Amniotic stem cell (primary cell): ENCODE measurements at places on chromosomes 12 and 14.

DNA sequence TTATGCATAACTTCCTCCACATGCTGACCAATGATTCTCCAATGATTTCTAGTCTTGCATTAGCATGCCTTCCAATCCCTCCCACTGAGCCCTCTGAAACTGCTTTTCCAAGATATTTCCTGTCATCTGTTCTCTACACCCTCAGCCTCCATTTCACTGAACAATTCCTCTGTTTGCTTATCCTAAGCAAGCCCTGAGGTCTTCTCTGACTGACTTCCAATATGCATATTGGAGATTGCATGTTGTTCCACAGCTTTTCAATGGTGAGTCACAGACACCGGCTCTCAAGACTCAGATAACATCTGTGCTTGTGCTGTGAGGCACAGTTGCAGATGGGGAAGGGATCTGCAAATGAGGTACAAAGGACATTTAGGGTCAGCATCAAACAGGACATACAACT lies 141.0 kb downstream of the SLC16A7 start:
- peak; percentile 74 for DNase-seq

- DNase-seq: no peak
Measured at GRCh38 chr12:111197376-111197944, 171.4 kb downstream of the PHETA1 start.

DNA sequence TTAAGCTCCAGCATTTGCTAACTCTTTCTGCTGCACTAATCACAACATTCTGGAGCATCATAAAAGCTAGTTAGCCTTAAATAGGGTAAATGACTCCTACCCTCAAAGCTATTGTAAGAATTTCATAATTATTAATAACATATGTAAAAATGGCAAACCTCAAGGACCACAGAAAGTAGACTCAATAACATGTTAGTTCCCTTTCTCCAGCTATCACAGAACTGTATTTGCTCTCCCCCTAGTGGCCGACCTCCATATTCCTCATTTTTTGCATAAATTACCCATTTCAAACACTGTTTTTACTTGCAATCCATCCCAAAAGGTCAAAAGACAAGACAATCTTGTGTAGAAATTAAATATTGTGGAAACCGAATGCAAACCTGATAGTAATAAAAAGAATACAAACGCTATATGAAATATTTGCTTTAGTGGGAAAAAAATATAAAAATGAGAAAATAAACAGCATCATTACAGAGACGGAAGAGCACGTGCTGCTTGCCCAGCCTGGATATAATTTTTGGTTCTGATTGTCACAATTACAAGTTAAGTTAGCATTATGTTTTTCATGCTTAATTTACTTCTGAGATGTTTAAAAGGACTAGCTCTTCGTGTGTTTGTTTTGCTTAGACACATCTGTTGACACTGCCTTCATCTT lies 97.9 kb downstream of the RERGL start:
- peak; percentile 39 for DNase-seq

DNA sequence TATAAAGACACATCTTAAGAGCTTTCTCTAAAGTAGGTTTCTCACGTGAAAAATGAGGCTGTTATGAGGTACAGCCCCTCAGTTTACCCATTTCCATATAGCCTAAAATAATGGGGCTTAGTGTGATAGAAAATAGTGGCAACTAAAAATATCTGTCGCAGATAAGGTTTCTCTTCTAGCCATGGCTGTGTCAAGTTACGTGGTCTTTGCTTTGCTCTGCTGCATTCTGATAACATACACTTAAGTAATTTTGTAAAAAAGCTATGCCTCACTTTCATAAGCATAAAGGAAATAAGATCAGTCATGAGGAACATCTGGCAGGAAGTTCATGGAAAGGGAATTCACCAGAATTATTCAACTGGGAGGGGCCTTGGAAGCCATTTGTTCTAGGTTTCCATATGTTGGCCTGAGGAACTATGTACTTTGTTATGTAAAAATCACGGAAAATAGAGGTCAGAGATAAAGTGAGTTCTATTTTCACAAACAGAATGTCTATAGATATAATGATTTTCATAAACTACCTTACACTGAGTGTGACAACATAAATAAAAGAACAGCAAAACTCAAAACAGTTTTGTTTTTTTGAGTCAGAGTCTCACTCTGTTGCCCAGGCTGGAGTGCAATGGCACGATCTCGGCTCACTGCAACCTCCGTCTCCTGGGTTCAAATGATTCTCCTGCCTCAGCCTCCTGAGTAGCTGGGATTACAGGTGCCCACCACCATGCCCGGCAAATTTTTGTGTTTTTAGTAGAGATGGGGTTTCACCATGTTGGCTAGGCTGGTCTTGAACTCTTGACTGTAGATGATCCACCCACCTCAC lies 195.6 kb upstream of the KRR1 start:
- DNase-seq: peak; percentile 34

- no peak for DNase-seq
Measured at GRCh38 chr12:43501703-43502102, 50.3 kb downstream of the ADAMTS20 start.

- no peak for DNase-seq
Measured at GRCh38 chr12:52870361-52871290, 21.8 kb upstream of the KRT78 start.

- peak; percentile 32 for DNase-seq
Measured at GRCh38 chr12:8687846-8688601, 9.8 kb upstream of the RIMKLB start.

DNA sequence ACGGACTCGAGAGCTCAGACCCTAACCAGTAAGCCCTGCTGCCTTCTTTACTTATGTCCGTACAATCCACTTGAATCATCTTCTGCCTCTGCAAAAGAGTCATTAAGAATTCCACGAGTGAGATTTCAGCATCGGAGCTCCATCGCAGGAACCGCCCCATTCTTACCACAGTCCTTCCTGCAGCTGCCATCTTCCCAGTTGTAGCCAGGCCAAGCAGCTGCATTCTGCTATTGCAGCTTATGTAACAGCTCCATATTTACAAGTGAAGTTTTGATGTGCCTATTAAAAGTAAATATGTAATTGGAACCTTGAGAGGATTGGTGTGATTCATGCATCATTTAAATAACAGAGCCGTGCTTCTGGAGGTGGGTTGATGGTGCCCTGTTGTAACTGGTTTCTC lies 157.4 kb downstream of the KICS2 start:
- no peak for DNase-seq

GRCh38 chr12:67459578-67459977 lies 189.0 kb upstream of the DYRK2 start:
- DNase-seq: no peak

GRCh38 chr12:67088401-67089118 lies 180.6 kb upstream of the CAND1 start:
- no peak for DNase-seq

DNA sequence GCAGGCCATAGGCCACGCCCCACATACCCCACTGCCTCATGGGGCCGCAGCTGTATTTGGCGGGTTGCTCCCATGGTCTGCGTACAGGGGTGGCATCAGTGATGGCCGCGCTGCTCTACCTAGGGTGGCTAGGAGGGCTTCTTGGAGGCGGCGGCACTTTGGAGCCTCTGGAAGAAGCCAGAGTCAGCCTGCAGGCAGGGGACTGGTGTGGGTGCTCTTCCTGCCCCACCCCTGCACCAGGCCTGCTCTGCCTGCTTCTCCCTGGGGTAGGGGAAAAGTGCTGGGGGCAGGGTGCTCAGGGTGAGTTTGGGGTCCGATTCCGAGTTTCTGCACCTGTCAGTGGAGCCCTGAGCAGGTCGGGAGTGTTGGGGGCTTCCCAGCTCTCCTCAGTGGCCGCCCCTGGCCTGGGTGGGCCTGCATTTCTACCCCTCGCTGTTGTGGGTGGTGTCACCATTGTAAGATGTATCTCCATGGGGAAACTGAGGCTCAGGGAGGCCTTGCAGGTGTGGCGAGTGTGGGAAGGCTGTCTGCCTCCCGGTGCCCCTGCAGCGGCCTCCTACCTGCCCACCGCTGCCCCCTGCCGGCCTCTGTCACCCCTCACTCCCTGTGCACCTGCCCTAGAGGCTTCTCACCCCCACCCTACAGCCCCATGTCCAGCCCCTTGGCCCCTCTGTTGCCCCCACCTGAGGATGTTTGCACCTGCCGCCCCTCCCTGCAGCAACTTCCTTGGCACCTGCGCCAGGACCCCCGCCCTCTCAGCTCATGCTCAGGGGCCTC lies 5.5 kb downstream of the CEP170B start:
- DNase-seq: no peak

- DNase-seq: no peak
Measured at GRCh38 chr12:79678306-79678705, 12.5 kb downstream of the PAWR start.

- no peak for DNase-seq
Measured at GRCh38 chr12:114680604-114681069, 3.3 kb downstream of the TBX3 start.

- no peak for DNase-seq
Measured at GRCh38 chr14:47223656-47224055, 451.7 kb downstream of the MDGA2 start.

DNA sequence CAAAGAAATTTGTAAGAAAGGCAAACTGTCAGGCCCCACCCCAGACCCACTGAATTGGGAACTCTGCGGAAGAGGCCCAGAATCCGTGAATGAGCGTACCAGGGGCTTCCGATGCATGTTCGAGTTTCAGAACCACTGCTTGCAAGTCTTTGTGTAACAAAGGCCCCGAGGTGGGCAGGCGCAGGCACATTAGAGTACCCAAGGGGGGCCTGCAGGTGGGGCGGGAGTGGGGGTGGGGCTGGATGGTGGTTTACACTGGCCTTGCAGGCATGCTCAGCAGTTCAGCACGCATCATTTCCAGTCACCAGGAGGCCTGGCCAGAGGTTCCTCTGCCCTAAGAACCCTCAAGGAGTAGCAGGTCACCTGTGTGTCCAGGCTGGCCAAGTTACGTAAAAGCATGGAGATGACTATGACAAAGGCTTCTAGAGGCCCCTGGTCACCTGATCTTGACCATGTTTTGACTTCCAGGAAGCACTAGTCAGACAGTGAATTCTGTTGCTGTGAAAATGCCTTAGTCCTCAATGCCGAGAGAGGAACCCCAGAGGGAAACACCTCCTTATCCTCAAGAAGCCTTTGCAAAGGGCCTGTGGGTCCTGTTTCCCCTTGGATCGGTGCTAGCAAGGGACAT lies 33.2 kb upstream of the IRF2BPL start:
- DNase-seq: no peak

- no peak for DNase-seq
Measured at GRCh38 chr14:100610511-100611217, 23.4 kb upstream of the BEGAIN start.

DNA sequence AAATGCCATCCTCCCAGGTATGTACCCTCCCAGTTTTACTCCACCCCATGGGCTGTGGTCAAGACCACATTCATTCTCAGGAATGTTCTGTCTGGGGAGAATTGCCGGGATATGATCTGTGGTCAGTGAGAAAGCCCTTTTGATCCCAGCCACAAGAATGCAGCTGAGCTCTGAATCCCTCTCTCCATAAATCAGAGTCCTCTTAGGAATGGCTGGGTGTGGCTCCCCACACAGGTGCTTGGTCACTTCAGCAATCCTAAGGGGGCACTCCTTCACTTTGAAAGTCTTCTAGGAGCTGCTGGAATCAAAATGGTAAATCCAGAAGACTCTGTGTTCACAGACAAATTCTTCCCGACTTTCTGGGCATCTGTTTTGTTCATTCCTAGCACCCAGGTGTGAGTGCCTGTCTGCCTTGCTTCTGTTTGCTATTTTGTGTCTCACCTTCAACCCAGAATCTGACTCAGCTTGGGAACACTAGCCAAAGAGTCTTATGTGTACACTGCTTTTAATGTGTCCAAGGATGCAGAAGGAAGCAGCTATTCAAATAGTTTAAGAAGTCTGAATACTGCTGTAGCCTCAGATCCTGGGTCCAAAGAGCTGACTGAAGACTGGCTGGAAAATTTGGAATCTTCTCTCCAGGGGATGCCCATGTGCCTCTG lies 144.6 kb upstream of the CDKN3 start:
- DNase-seq: peak; percentile 4

DNA sequence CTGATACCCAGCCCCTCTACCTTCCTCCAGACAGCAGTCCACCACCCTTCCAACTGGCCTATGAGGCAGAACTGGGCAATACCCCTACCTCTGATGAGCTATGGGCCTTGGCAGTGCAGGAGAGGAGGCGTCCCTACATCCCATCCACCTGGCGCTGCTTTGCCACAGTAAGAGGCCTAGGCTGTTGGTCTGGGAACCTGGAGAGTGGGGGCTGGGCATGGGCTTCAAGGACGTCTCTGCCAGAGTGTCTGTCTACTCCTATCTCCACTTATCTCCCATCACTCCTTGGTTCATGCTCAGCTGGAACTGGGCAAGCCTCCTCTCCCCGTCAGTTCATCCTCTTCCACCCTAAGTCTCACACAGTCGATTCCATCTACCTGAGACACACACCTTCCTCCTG lies 6.5 kb downstream of the AMHR2 start:
- no peak for DNase-seq

DNA sequence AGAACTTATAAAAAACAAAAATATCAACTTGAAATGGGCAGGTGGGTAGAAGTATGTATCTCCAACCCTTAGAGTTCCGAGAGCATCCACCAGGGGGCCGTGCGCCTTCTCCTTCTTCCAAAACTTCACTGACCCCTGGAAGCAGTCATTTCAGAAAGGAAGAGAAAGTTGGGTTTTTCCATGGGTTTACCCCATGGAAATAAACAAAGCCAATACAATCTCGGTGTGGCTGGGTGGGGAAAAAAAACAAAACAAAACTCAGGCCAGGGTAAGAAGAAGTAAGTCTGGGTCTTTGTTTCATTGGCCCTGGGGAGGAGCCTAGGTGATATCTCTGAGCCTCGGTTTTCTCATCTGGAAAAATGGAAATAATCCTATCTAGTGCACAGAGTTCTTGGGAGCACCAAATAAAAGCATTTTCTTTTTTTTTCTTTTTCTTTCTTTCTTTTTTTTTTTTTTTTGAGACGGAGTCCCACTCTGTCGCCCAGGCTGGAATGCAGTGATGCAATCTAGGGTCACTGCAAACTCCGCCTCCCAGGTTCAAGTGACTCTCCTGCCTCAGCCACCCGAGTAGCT lies 33.6 kb upstream of the HNF1A start:
- peak; percentile 9 for DNase-seq

DNA sequence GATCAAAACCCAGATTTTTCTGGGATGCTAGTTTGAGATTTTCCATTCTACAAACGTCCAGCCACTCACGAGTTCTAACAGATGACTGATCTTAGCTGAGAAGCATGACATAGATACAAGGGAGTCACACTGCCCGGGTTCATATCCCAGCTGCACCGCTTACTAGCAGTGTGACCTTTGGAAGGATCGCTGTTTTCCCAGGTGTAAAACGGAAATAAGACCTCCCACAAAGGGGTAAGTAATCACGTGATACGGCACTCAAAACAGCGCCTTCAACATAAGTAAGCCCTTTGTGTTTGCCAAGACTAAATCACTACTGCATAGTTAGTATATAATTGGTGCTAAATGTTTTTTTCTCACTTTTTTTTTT lies 624 bp upstream of the PWP1 start:
- DNase-seq: no peak

- no peak for DNase-seq
Measured at GRCh38 chr14:31261859-31262731, 54.5 kb upstream of the HECTD1 start.
